ENCODE measurements at places on chromosomes 12 and 14.
A peak's percentile ranks its signal among the peaks of the same experiment; 100 is the strongest.

DNA sequence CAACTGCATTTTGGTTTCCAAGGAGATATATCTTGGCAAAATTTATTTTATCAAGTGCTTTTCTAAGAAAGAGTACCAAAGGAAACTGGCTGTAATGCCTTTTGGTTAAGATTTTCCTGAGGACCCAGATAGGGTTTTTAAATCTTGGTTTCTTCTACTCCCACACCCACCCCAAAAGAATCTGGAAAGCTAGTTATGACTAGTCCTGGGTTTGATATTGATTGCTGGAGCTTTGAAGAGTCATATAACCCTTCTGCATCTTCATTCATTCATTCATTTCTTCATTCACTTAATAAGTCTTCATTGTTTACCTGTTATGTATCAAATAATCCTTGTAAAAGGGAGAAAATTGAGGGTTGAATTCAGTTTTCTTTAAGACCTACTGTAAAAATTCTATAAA lies 425.2 kb downstream of the PCNX1 start:
- no peak for DNase-seq

- DNase-seq: peak; percentile 20
Measured at GRCh38 chr12:43836475-43836989, 651 bp downstream of the TMEM117 start.

- no peak for DNase-seq
Measured at GRCh38 chr12:53048780-53049401, 974 bp upstream of the TNS2 start.

- DNase-seq: no peak
Measured at GRCh38 chr14:105167303-105168092, 1.1 kb downstream of the JAG2 start.

DNA sequence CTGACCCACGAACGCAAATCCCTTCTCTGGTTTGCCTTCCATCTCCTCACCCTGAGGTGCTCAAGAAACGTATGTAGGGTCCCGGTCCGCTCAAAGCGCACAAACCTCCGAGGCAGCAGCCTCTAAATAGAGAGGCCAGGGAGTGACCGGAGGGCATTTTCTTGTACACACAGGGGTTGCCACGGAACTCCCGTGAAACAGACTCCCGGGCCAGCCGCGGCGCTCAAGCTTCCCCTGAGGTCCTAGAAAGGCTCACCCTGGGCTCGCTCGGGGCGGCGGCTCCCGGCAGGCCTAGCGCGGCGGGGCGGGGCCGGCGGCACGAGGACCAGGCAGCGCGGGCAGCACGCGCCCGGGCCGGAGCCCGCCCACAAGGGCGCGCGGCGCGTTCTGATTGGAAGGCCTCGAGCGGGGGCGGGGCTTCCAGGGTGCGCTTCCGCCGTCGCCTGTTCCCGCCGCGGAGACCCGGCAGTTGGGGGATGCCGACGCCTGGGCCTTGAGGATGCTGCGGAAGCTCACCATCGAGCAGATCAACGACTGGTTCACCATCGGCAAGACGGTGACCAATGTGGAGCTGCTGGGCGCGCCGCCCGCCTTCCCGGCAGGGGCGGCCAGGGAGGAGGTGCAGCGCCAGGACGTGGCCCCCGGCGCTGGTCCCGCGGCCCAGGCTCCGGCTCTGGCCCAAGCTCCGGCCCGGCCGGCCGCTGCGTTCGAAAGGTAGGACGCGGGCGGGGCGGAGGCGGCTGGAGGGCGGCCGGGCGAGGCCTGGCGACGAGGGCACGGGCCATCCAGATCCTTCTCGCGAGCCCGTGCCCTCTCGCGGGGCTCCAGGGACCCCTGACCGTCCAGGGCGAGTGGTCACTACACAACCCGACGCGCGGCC lies at the start of gene TDRD9:
TDRD9 (plus strand) TSS at position 446 of the 880 bp plus-strand sequence; CDS start at position 500, 54 bp downstream.
- no peak for DNase-seq

GRCh38 chr14:62604524-62604923 lies 440.7 kb downstream of the KCNH5 start:
- DNase-seq: no peak

DNA sequence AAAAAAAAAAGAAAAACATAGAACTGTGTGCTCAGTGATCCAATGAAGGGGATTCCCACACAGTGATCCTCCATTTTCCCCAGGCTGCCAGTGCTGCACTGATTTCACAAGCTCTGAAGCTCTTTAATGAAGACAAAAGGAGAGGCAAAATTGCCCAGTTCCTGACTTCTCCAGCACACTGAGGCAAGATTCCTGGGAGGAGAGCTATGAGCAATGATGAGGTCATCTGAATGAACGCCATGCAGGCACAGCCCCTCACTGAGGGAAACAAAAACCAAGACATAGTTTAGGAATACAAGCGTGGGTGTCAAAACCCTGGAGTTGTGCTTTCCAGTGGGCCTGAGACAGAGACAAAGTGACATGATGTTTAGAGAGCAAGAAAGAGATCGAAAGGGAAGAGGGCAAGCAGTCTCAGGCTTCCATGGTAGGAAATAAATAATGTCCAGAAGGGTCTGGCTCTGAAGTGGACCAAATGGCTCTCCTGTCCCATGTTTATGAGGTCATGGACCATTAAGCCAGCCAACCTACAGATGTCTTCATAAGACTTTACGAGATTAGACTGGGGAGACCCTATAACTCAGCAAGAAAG lies 40.9 kb upstream of the SMUG1 start:
- DNase-seq: no peak

DNA sequence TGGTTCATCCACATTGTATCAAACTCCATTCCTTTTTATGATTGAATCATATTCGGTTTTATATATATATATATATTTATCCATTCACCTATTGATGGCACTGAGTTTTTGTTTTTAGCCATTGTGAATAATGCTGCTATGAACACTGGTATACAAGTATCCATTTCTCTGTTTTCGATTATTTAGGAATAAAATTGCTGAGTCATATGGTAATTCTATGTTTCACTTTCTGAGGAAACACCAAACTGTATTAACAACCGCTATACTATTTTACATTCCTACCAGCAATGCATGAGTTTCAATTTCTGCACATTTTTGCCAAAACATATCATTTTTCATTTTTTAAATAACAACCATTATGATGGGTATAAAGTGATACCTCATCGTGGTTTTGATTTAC lies 104.7 kb downstream of the C12orf42 start:
- no peak for DNase-seq

GRCh38 chr14:51544471-51544870 lies 107.2 kb upstream of the FRMD6 start:
- no peak for DNase-seq

DNA sequence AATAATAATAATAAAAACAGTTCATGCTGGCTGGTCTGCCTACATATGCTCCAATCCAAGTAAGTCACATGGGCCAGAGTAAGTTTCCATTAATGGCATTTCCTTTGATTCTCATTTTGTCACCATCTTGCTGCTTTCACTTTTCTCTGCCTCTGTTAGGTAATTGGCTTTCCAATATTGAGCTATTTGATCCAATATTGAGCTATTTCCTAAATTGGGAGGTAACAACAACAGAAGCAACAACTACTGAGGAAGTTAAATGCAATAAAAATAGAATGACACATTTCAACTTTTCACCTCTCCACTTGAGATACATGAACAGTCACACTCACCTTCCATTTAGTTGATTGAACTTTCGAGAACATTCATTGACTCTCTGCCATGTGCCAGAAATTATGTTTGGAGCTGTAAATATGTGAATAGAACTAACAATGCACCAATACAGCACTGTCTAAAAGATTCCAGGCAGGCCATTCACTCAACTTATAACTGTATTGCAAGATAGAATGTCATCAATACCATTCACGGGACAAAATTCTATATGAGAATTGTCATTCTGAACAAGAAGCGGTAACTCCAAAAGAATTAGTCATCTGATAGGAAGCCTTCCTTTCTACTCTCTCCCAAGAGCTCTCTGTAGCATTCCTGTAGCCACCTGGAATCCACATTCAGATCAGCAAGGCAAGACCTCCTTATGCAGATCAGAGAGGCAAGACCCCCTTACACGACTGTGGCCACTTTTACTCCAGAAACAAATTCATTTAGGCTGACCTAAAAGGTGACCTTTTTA lies 136.4 kb downstream of the PHLDA1 start:
- DNase-seq: no peak
